ENCODE measurements at places on chromosomes 6 and 20. TPM values are rescaled to one million over a fixed set of nuclear protein-coding genes. Genes with fewer than 3 reads are reported as not detected.

GRCh38 chr6:4021854-4022695, 56.9 kb downstream of the FAM217A start:
- no peak for DNase-seq

DNA sequence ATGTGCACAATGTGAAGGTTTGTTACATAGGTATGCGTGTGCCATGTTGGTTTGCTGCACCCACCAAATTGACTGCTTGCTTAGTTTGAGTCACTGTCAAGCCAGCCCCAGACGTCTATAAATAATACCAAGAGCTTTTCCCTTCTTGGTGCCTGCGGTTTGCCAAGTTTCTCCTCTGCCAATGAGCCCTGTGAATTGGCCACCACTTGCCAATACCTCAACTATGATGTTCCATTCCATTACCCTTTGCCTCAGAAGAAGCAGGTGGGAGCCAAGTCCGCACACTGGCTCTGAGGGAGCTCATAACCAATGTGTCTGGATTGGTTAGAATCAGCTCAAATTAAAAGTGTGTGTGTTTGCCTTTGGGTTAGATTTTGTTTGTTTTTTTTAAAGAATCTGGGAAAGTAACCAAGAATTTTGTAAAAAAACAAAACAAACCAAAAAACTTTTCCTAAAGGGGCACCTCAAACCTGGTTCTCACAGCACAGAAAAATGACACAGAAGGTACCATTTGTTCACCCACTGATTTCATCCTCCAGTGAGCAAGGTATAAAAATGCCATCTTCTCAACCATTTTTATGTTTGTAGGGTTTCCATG, 244.7 kb upstream of the PRND start:
- no peak for DNase-seq

DNA sequence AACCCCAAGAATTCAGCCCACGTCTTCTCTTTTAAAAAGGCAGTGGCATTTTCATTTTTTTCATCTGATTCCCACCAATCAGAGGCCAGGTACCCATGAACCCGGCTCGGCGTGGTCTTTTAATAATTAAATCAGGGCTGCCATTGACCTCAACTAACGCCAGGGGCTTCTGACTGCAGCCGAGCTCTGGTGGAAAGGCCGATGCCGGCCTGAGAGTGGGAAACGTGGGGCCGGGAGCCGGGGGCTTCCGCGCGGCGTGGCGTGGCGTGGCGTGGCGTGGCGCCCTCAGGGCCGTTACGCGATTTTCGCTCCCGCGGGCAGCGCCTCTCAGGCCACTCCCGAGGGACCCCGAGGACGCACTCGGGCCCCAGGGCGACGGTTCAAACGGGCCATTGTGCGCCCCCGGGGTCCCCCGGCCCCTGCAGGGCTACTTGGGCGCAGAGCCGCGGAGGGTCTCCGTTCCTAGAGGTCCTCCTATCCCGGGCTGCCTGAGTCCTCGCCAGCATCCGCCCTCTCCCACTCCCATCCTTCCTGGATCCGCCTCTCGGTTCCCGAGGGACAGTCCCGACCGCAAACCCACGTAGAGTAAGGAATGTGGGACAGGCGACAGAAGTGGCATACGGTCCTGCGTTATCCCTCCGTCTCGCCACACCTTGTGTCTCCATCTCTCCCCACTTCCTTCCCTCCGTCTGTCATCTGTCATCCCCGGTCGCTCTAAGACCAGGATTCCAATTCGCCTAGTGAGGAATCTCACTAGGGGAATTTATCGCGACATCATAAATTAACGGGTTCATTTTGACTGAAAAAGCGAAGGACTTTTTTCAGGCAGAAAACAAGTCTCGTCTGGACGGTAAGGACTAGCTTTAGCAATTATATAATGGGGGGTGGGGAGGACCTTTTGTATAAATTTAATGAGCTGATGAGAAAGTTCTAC, 876 bp upstream of the TBPL1 start:
- peak; percentile 76 for DNase-seq

DNA sequence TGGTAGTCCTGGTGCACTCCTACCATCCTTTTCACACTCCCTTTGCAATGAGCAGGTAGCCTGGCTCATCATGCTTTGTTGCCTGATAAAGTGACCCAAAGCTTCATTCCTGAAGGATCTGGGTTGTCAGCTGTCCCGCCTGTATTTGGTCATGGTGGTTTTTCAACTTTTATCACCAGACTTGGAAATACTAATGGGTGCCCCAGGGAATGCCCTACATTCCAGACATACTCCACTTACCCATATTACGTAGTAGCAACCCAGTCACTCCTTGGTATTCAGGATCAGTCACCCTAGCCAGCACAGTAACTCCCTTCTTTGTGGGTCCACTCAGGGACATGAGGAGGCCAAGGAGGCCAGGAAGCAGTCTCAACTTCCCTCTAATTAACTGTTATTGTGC, 199.2 kb downstream of the MAFB start:
- peak; percentile 35 for DNase-seq

Gene POM121L2
- total RNA-seq = not detected

Data from Calu3 (cell line).